Naive B cell (primary cell): ENCODE measurements at places on chromosomes 3 and 15. TPM values are rescaled to one million over a fixed set of nuclear protein-coding genes. Genes with fewer than 3 reads are reported as not detected.

DNA sequence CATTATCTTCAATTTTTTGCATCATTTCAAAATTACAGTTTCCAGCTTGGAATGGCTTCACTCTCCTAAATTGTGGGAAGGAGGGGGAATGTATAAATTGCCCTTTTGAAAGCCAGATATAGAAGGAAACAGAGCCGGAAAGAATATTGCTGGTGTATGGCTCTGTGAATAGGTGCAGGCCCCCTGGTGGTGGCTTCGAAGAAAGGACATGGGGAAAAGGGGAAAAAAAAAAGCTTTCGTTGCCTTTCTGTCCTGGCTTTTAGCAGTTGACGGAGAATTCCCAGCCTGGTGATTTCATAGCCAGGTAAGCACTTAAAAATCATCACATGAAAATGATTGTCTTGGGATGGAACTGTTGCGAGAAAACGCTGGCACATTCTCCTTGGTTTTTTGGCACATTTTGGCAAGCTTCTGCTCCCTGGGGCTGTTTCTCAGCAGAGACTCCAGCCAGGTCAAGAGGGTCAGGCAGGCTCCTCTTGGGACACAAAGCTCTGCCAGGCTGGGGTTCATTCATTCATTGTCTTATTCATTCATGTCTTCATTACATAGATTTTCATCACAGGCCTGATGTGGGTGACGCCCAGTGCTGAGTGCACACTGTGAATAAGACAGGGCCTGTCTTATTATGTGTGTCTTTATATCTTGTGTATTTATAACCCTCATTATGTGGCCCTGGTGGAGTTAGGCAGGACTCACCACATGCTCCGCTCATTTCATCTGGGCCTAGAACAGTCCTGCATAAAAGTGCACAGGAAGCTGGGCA, 300.0 kb upstream of the TPM1 start:
- H3K36me3 ChIP-seq, result no peaks in the 10 kb centered on the region
- no peaks in the 10 kb centered on the region for H3K27me3 ChIP-seq
- H3K4me1 ChIP-seq, result no peaks in the 10 kb centered on the region
- no peak overlapping the region for H3K4me3 ChIP-seq
- H3K27ac ChIP-seq, result no peak overlapping the region

GRCh38 chr3:168583977-168584376, 488.3 kb upstream of the GOLIM4 start:
- no peak for DNase-seq
- no peaks in the 10 kb centered on the region for H3K4me1 ChIP-seq
- no peaks in the 10 kb centered on the region for H3K27me3 ChIP-seq

- no peak overlapping the region for H3K27ac ChIP-seq
- DNase-seq, result no peak
- H3K36me3 ChIP-seq, result no peaks in the 10 kb centered on the region
- H3K27me3 ChIP-seq, result peaks cover 27% of the 10 kb centered on the region
Measured at GRCh38 chr3:138468886-138469285, 34.5 kb downstream of the ESYT3 start.

GRCh38 chr15:81633889-81634288, 259.9 kb upstream of the TMC3 start:
- no peaks in the 10 kb centered on the region for H3K27me3 ChIP-seq
- H3K27ac ChIP-seq, result no peak overlapping the region
- no peaks in the 10 kb centered on the region for H3K36me3 ChIP-seq
- H3K4me3 ChIP-seq, result no peak overlapping the region
- no peak for DNase-seq

GRCh38 chr3:107990433-107990832, 100.4 kb downstream of the CD47 start:
- no peak overlapping the region for H3K27ac ChIP-seq
- peaks cover 6% of the 10 kb centered on the region for H3K4me1 ChIP-seq
- no peaks in the 10 kb centered on the region for H3K27me3 ChIP-seq
- H3K4me3 ChIP-seq, result no peak overlapping the region
- H3K36me3 ChIP-seq, result no peaks in the 10 kb centered on the region

- peaks cover 43% of the 10 kb centered on the region for H3K27me3 ChIP-seq
- no peak overlapping the region for H3K4me3 ChIP-seq
- H3K4me1 ChIP-seq, result no peaks in the 10 kb centered on the region
- no peaks in the 10 kb centered on the region for H3K36me3 ChIP-seq
Measured at GRCh38 chr3:57007521-57008460, 52.7 kb upstream of the SPATA12 start.

DNA sequence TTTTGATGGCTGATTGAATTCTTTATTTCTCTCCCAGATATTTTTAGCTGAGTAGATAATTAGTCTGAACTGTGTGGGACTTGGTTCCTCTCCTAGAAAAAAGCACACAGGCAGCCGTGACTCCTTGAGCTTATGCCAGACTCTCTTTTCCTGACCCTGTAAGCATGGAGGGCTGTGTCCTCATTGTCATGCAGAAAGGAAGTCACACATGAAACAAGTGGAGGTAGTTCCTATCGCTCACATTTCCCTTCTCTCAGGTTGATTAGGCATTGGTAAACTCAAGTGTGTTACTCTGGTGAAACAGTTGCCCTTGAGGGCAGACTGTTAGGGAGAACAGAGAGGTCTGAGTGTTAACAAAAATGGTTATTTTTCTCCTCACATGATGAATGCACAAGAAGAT, 6.3 kb upstream of the RTP4 start:
- no peaks in the 10 kb centered on the region for H3K36me3 ChIP-seq
- no peak overlapping the region for H3K27ac ChIP-seq
- H3K27me3 ChIP-seq, result no peaks in the 10 kb centered on the region
- H3K4me1 ChIP-seq, result no peaks in the 10 kb centered on the region

- no peak overlapping the region for H3K4me3 ChIP-seq
- H3K27ac ChIP-seq, result no peak overlapping the region
- DNase-seq, result no peak
- H3K4me1 ChIP-seq, result peaks cover 14% of the 10 kb centered on the region
- no peaks in the 10 kb centered on the region for H3K36me3 ChIP-seq
Measured at GRCh38 chr3:58051196-58051595, 43.0 kb downstream of the FLNB start.

GRCh38 chr3:155730843-155731242, 14.0 kb downstream of the PLCH1 start:
- no peak for DNase-seq
- H3K27ac ChIP-seq, result no peak overlapping the region
- H3K4me1 ChIP-seq, result no peaks in the 10 kb centered on the region
- no peaks in the 10 kb centered on the region for H3K36me3 ChIP-seq

DNA sequence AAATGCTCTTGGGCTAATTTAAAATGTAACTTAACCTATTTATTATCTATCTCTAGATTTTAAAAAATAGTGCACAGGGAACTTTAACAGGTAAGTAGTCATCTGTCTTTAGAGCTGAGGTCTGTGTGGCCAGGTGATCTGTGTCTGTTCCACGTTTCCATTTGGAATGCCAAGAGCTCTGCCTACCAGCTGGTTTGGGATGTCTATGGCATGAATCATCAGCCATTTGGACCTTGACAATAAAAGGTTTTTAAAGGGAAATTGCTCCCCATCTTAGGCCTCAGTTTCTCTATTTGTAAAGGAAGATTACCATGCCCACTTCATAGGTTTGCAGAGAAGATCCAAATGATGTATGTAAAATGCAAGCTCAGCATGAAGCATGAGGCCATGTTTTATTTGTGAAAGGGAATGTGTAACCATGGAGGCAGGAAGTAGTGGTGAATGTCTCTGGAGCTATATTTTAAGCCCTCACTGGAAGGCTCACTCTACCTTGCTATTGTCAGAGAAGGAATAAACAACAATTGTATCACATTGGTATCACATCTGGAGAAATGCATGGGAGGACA, 548.1 kb upstream of the LMCD1 start:
- H3K4me1 ChIP-seq, result no peaks in the 10 kb centered on the region
- no peaks in the 10 kb centered on the region for H3K27me3 ChIP-seq
- no peak overlapping the region for H3K27ac ChIP-seq
- H3K36me3 ChIP-seq, result no peaks in the 10 kb centered on the region
- DNase-seq, result no peak
- no peak overlapping the region for H3K4me3 ChIP-seq

GRCh38 chr15:57355259-57355658, 21.0 kb upstream of the CGNL1 start:
- H3K4me3 ChIP-seq, result no peak overlapping the region
- no peak for DNase-seq
- no peak overlapping the region for H3K27ac ChIP-seq
- H3K36me3 ChIP-seq, result no peaks in the 10 kb centered on the region

- peaks cover 19% of the 10 kb centered on the region for H3K4me1 ChIP-seq
- H3K36me3 ChIP-seq, result no peaks in the 10 kb centered on the region
- DNase-seq, result no peak
- H3K27me3 ChIP-seq, result no peaks in the 10 kb centered on the region
- H3K27ac ChIP-seq, result peak overlapping the region; percentile 21
Measured at GRCh38 chr3:143206955-143207337, 87.4 kb downstream of the CHST2 start.

DNA sequence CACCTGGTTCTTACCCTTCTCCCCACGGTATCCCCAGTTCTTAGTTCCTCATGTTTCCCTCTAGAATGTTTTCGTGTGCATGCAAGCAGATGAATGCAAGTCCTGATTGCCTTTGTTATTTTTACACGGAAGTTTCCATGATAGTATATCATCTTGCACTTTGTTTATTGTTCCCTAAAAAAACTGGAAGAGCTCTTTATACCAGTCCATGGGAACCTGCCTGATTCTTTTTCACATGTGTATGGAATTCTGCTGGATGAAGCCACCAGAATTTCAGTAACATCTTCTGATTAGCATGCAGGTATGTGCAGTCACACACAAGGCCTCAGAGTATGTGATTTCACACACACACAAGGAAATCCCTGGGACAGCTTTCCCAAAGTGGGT, 16.0 kb upstream of the LRRK1 start:
- H3K27me3 ChIP-seq, result no peaks in the 10 kb centered on the region
- H3K27ac ChIP-seq, result no peak overlapping the region
- peaks cover 13% of the 10 kb centered on the region for H3K4me1 ChIP-seq
- H3K4me3 ChIP-seq, result no peak overlapping the region

DNA sequence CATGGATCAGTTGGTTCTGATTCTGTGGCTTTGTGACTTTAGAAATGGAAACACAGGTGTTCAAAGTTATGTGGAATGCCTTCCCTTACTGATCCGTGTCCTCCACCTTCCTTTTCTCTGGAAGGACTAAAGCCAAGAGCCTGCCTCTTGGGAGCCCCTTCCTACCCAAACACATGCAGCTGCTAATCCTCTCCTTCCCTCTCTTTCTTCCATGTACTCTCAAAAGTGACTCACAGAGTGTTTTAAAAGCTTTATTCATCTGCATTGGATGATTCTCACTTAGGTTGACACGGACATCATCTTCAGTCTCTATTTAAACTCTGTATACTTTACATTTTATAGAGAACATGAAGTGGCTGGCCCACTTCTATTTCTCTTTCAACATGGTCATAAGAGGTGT, 856.5 kb upstream of the ARPP21 start:
- no peaks in the 10 kb centered on the region for H3K36me3 ChIP-seq
- no peaks in the 10 kb centered on the region for H3K4me1 ChIP-seq
- H3K27me3 ChIP-seq, result no peaks in the 10 kb centered on the region
- no peak overlapping the region for H3K27ac ChIP-seq
- DNase-seq, result no peak

DNA sequence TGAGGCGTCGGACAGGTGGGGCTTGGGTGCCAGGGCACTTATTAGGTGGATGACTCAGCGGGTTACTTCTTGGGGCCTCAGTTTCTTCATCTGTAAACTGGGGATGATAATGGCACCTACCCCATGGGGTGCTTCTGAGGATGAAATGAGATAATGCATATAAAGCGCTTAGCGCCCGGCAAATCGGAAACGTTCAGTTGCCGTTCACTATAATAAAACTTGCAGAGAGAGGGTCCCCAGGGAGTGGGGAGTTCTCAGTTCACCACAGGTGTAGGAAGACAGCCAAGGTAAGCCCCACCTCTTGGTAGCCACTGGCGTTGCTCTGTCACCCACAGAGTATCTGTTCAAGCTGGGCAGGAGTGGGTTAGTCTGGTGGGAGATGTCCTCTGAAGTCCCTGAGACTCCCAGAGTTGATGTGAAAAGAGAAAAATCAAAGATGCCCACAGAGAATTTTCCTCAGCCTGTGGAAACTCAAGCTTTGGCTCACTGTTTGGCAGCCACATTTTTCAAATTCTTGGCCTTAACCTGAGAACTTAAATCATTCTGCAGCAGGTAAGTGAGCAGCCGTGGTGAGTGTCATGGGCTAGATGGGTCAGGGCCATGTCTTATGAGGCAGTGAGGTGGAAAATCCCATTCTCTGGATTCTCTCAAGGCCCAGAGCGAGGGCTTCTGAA, 221.5 kb upstream of the BHLHE40 start:
- peaks cover 39% of the 10 kb centered on the region for H3K36me3 ChIP-seq
- H3K4me1 ChIP-seq, result peaks cover 2% of the 10 kb centered on the region
- H3K27ac ChIP-seq, result peak overlapping the region; percentile 53
- no peaks in the 10 kb centered on the region for H3K27me3 ChIP-seq
- no peak for DNase-seq

DNA sequence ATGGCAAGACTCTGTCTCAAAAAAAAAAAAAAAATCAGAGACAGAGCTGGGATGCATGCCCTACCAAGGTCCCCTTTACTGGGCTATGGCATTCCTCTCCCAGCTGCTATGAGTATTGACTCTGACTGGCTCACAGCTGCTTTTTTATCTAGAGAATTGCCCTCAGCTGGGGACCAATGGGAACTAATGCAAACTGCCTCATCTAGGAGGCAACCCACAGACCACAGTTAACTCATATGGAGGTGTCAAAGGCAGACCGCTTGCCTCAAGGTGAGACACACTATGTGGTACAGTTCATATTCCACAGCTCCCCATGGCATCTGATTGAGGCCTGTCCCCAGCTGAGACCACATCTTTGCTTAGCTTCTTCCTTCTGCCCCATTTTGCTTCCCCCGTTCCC, 183.5 kb upstream of the EOMES start:
- H3K4me1 ChIP-seq, result no peaks in the 10 kb centered on the region
- DNase-seq, result no peak
- no peaks in the 10 kb centered on the region for H3K27me3 ChIP-seq
- H3K27ac ChIP-seq, result no peak overlapping the region

DNA sequence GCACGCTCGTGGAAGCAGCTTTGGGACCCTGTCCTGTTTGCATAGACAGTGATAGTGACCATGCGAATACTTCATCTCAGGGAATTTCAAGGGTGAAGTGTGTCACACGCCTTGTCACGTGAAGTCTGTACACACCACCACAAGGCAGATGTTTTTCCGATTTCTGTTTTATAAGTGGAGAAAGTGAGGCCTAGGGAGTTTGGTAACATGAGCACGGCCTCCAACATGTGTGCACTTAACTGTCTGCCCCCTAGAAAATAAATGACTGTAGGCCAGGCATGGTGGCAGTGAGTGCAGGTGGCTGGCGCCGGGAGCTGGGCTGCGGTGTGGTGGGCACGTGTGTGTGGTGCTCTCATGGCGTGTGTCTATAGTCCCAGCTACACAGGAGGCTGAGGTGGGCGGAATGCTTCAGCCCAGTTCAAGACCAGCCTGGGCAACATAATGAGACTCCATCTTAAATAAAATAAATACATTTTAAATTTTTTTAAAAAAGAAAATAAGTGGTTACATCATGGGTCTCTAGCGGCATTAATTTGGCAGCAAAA, 42.0 kb downstream of the WHAMM start:
- H3K27me3 ChIP-seq, result no peaks in the 10 kb centered on the region
- no peak overlapping the region for H3K4me3 ChIP-seq
- peaks cover 29% of the 10 kb centered on the region for H3K4me1 ChIP-seq
- H3K36me3 ChIP-seq, result no peaks in the 10 kb centered on the region
- H3K27ac ChIP-seq, result no peak overlapping the region

- no peaks in the 10 kb centered on the region for H3K36me3 ChIP-seq
- no peak overlapping the region for H3K27ac ChIP-seq
- peaks cover 16% of the 10 kb centered on the region for H3K4me1 ChIP-seq
- DNase-seq, result no peak
- H3K27me3 ChIP-seq, result peaks cover 20% of the 10 kb centered on the region
- no peak overlapping the region for H3K4me3 ChIP-seq
Measured at GRCh38 chr3:43892061-43892460, 201.3 kb downstream of the ABHD5 start.

The PLA2G4D gene
- polyA plus RNA-seq, result not detected

The CCR2 gene
- polyA plus RNA-seq, result 1.2 TPM

The CELSR3 gene
- not detected for polyA plus RNA-seq

The ALDH1A3 gene
- not detected for polyA plus RNA-seq
